NCI-H510A treated with DMSO at 0.1 percent for 48 hours (cell line): ENCODE measurements at places on chromosomes 3 and 15.

DNA sequence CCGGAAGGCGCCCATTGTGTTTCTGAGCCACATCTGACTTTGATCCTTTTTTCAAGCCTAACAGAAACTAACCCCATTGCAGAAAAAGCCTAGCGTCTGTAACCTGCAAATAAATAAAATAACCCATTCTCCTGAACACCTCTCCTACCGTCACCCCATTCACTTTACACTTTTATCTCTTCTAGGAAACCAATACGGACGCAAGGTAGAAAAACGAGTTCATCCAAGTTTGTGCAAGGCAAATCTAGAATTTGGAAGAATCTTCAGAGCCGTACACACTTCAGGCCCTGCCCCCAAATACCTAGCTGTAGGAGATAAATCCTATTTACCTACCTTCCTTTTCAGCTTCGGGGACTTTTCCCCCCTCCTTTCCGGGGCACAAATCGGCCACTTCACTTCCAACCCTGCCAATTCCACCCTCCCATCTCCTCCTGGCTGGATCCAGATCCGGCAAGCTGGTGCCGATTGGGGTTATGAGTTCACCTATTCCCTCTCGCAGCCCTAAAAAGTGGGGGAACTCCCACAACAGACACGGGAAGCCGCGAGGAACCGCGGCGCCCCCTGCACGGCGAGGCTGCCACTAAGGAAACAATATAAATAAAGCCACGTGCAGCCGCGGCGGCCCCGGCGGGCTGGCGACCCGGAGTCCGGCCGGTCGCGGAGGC is 987 bp downstream of the PRTG start:
- DNase-seq, result peak; percentile 44

- peak; percentile 1 for DNase-seq
Observed at GRCh38 chr15:73965758-73966113, 26.4 kb downstream of the STOML1 start.

DNA sequence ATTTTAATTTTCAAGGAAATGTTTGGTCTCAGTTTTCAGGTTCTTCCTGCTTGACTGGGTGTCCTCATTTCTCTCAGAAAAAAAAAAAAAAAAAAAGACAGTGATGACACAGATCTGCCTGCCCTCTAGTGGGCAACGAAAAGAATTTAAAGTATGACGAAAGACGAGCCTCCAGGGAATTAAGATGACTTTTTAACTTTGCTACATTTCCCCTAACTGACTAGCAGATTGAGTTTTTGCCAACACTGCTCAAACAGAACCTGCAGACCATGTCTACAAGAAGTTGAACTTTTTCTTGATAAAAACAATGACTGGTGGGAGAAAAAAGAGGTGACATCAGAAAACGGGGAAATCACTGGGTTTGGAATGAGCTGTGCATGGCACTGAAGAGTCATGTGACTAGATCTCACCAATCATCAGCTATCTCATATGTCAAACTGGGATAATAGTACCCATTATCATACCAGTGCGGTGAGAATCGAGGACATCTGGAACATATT is 40.8 kb downstream of the EOMES start:
- DNase-seq, result peak; percentile 62

- no peak for DNase-seq
Observed at GRCh38 chr3:63386568-63386967, 108.5 kb downstream of the SYNPR start.

- peak; percentile 29 for DNase-seq
Observed at GRCh38 chr3:148992027-148992634, 791 bp downstream of the GYG1 start.

- DNase-seq, result no peak
Observed at GRCh38 chr15:96102631-96103030, 227.9 kb upstream of the NR2F2 start.

GRCh38 chr15:77009646-77010311 is 14.9 kb downstream of the PSTPIP1 start:
- DNase-seq, result no peak

DNA sequence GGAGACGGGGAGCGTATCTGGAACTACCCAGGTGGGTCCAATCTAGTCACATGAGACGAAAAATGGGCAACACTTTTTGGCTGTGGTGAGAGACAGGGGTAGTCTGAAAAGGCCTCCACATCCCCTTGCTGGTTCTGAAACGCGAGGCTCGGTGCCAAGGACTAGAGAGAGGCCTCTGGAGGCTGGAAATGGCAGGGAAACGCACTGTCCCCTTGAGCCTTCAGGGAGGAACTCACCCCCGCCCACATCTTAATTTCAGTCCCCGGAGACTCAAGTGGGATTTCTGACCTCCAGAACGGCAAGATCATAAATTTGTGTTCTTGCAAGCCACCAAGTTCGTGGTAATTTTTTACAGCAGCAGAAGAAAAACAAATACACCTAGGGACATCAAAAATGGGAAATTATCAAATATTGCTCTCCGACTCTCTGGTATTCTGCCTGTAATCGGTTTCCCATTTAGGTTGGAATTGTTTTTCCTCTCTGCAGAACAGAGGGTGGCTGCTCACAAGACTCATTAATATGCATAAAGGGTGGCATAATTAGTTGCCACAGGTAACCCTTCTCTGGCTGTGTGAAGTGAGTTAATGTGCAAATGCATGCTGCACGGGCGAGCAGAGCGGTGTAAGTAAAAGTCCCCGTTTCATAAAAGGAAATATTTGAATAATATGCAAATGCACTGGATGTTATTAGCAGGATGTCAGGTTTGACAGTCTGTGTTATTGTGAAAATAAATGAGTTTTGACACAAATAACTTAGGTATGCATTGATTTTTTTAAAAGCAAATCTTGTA is 185.7 kb downstream of the ARRDC4 start:
- no peak for DNase-seq

GRCh38 chr15:101001056-101001455 is 81.9 kb downstream of the LRRK1 start:
- DNase-seq, result no peak

DNA sequence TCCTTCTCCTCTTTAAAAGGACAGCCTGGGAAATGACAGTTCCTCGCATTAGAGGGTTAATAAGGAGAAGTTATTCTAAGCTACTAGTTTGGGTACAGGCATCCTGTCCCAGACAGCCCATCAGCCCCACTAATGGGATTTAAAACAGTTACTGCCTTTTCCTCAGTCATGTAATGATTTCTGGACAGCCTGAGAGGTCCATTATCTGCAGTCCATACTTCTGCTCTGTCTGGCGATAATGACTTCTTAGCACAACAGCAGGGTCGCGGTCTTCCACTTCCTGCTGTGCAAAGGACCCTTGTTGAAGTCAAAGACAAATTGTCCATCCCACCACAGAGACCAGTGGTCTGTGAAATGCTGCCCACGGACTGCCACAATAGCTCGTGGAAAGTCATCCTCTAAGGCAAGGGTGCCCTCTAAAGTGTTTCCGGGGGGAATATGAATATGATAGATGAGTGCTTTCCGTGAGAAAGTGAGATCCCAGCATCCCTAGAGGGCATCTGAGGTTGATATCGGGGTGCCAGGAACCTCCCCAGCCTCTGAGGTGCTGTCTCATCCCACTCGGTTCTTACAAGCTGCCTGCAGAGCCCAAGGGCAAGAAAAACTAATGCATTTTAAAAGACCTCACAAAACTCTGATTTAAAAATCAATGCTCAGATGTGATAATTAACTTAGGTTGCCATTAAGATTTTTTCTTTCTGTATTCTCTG is 100.7 kb downstream of the SHOX2 start:
- DNase-seq, result no peak

DNA sequence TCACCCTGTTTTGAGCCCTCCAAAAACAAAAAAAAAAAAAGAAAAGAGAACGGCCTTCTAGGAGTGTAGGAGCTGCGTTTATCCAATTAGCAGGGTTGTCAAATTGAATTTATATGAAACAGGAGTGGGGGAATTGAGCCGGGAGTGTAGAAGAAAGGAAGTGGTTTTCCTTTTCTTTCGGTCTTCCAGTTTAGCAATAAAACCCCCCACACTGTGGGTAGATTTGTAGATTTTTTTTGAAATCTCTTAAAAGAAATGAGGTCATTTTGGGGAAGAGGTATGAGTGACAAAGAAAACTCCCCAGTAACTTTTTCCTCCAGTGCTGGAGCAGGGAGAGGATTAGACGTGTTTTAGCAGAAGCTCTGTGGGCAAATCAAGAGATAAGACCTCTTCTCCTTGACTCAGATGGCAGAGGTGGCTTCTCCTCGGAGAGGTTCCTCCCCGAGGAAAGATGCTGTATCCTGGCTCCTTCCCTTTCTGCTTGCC is 30.8 kb downstream of the BOC start:
- no peak for DNase-seq

GRCh38 chr3:70726961-70727360 is 414.5 kb upstream of the MDFIC2 start:
- DNase-seq, result no peak

- DNase-seq, result no peak
Observed at GRCh38 chr3:134056464-134056891, 26.8 kb upstream of the SLCO2A1 start.

DNA sequence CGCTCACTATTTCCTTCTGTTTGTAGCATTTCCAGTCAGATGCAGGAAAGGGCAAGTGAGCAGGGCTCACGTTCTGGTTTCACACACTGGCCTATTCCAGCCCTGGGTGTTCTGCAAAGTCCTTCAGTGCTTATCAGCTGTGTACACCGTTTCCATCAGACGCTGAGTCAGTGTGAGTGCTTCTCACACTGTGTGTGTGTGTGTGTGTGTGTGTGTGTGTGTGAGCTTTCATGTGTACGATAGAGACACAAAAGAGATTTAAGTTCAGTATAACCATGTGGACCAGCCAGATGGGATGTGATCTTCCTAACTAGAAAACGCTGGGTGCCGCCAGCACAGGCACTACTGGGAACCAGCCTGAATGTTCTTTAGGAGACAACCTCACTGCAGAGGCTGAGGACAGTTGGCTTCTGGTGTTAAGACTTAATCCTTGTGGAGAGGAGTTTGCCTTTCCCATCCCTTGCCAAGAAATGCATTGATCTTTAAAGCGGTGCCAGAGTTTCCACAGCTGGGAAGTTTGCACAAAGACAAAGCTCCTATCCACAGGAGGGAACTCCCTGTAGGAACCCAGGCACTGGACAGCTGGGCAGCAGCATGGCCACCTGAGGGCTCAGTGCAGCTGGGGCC is 3.9 kb upstream of the CHSY1 start:
- DNase-seq, result no peak

- no peak for DNase-seq
Observed at GRCh38 chr15:95929232-95929846, 401.2 kb upstream of the NR2F2 start.

- DNase-seq, result no peak
Observed at GRCh38 chr3:148631124-148631903, 66.4 kb upstream of the AGTR1 start.

DNA sequence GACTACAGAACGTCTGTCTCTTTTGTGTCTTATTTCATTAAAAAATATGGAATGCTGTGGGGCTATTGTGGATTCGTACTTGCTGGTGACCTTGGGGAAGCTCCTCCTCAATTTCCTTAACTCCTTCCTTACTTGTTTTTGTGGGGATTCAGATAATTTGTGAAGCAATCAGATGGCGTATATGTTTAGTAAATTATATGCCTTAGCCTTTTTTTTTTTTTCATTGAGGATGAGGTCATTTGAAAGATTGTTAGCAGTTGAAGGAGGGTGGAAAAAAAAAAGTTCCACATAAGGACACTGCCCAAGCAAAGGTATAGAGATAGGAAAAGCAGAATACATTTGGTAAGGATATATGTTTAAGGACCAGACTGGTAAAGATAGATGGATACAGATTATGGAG is 3.3 kb downstream of the RNF13 start:
- DNase-seq, result no peak

DNA sequence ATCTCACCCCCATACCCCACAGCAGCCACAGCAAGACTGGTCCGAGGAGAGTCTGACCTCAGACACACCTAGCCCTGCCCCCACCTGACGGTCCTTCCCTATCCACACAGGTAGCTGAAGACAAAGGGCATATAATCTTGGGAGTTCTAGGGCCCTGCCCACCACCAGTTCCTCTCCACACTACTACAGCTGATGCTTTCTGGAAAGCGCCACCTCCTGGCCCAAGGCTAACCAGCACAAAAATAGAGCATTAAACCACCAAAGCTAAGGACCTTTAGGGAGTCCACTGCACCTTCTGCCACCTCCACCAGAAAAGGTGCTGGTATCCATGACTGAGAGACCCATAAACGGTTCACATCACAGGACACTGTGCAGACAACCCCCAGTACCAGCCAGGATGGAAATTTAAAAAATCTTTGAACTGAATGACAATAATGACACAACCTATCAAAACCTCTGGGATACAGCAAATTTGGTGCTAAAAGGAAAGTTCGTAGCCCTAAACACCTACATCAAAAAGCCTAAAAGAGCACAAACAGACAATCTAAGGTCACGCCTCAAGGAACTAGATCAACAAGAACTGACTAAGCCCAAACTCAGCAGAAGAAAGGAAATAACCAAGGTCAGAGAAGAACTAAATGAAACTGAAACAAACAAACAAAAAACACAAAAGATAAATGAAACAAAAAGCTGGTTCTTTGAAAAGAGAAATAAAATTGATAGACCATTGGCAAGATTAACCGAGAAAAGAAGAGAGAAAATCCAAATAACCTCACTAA is 122.1 kb upstream of the TPRG1 start:
- no peak for DNase-seq

DNA sequence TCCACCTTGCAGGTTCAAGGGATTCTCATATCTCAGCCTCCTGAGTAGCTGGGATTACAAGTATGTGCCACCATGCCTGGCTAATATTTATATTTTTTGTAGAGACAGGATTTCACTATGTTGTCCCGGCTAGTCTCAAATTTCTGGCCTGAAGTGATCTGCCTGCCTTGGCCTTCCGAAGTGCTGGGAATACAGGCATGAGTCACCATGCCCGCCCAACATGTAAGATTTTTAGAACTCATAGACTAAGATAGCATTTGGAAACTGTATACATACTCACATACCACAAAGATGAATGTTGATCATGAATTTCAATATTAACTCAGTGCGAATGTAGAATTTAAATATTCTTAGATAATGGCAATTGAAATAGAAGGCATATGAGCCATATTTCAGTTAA is 718.9 kb downstream of the NLGN1 start:
- no peak for DNase-seq

DNA sequence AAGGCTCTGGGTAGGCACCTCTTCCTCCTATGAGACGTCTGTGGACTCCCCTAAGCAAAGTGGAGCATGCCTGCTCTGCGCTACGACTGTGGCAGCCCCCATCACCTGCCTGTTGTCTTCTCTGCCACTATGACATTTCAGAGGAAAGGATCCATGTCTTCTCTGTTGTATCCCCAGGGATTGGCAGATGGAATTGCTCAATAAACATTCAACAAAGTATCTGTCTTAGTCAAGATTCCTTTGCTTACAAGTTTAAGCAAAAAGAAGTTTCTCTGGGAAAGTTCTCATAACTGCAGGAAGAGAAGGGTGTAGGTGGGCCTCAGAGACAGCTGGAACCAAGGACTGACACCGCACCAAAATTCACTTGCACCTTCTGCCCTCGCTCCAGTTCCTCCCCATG is 34.3 kb downstream of the AMOTL2 start:
- DNase-seq, result no peak

GRCh38 chr3:195805181-195805580 is 6.5 kb downstream of the MUC4 start:
- DNase-seq, result no peak
